Activated naive CD4-positive, alpha-beta T cell treated with Interleukin-2 at 50 U/mL for 16 hours (primary cell): ENCODE measurements at places on chromosomes 2 and 18.

GRCh38 chr18:75694292-75694691 lies 266.8 kb upstream of the SMIM21 start:
- no peak for DNase-seq

DNA sequence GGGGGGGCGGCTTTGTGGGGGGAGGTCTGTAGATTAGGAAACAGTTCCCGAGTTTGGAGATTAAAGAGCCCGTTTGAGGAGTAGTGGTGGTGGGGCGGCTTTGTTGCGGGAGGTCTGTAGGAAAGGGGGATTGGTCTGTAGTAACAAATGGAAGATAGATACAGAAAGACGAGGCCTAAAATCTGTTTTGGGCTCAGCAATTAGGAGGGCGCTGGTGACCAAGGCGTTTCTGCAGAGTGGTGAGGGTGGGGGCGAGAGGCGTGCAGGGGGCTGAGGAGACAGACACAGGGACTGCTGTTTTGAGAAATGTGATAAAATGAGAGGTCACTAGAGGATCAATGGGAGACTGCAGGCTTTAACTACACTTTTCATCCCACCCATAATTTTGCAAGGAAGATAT lies 1.6 kb upstream of the ADNP2 start:
- DNase-seq: no peak

- no peak for DNase-seq
Observed at GRCh38 chr2:63665091-63665490, 76.3 kb downstream of the MDH1 start.

GRCh38 chr18:74184875-74185274 lies 36.6 kb downstream of the TIMM21 start:
- no peak for DNase-seq

GRCh38 chr2:127103243-127104165 lies 3.5 kb downstream of the BIN1 start:
- DNase-seq: no peak

GRCh38 chr18:42442656-42443055 lies 487.6 kb downstream of the PIK3C3 start:
- no peak for DNase-seq

DNA sequence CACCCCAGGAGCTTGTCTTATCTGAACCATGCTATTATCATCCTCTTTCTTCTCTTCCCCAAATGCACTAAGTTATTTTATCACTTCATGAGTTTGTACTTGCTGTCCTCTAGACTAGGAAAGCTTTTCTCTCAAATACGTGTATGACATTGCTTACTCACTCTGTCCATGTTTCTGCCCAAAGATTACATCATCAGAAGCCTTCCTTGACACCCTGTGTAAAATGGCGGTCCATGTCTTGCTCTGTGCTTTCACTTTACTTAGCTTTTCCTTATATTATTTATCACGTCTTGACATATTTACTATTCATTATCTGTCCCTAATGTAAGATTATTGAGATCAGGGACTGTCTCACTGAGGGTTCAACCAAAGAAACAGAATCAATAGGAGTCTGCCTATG lies 196.1 kb upstream of the ZEB2 start:
- DNase-seq: no peak

DNA sequence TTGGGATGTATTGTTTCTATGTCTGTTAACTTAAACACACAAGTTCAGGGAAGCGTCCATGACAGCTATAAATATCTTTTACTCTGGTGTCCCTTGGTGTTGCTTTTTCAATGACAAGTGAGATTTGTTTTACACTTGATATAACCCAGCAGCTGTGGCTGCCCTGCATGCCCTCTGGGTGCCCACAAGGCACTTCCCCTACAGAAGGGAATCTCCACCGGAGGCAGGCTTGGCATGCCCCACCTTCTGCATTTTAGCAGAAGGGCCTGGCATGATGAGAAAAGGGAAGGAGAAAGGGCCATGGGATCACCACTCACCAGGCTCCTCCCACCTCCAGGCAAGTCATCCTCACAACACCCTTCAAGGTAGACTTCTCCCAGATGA lies 68.7 kb downstream of the TMEM247 start:
- no peak for DNase-seq
